Activated CD4-positive, alpha-beta T cell treated with anti-CD3 and anti-CD28 coated beads for 4 hours (primary cell): ENCODE measurements at places on chromosomes 5 and 9.

DNA sequence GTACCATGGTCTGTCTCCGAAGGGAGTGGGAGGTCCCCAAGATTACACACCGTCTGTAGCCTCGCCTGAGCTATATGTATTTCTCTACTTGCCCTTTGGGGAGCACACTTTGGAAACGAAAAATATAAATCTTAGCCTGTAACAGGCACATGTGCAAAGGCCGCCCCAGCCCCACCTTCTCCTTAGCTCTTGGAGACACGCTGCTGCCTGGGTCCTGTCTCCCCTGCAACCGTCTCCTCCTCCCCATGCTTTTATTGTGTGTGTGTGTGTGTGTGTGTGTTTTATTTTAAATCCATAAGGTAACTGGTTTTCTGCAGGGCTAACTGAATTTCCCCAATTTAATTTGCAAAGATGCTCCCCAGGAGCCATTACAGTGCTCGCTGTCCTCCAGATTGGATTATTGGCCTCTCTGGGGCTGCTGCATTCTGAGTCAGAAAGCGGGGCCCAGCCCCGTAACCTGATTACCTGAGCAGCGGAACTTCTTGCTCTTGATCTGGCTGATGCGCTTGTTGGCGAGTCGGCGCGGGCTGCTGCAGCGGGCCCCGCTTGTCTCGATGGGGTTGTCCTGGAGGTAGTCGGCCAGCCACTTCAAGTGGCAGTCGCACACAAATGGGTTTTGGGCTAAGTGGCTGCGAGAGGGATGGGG, 193.3 kb upstream of the PANK3 start:
- no peak for DNase-seq

GRCh38 chr5:110899566-110900412, 161.0 kb downstream of the SLC25A46 start:
- no peak for DNase-seq

DNA sequence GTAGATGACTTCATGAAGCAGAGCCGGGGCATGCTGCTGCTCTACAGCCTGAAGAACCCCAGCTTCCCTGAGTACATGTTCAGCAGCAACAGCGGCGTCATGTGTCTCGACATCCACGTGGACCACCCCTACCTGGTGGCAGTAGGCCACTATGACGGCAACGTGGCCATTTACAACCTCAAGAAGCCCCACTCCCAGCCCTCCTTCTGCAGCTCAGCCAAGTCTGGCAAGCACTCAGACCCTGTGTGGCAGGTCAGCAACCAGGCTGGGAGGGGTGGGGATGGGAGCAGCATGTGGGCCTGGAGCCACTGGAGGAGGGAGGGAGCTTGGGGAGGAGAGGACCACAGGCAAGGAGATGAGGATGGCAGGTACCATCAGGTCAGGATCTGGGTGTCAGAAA, 16.2 kb downstream of the ENHO start:
- DNase-seq, result no peak

- no peak for DNase-seq
These were observed 120.5 kb downstream of the FBXL7 start for GRCh38 chr5:15620501-15620900.

DNA sequence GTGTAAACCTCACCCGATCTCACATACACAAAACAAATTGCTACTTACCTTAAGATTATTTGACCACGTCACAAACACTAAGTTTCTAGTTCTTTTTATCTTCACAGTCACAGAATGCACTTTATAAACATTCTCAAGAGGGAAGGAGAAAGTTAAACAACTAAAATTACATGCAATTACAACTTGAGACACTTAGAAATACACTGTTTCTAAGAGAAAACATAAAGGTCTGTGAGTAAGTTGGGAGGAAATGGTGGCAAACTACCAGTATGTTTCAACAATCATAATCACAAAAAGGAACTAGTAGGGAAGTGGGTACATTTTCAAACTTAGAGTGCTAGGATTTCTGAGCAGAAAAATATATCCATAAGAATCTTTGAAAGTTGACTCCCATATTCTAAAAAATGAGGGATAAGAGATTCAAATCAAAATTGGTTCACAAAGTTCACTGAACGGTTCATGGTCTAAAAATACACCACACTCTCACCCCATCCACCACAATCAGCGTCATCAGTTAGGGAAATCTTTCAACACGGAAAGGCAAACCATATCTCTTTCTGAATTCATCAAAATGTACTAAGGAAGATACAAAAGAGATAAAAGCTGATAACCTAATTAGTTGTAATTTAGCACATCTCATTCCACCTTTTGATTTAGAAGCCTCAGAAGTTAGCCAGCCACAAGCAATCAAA, 182.6 kb downstream of the BNC2 start:
- DNase-seq, result no peak

- no peak for DNase-seq
These were observed 12.6 kb upstream of the AQP7 start for GRCh38 chr9:33414889-33415500.

DNA sequence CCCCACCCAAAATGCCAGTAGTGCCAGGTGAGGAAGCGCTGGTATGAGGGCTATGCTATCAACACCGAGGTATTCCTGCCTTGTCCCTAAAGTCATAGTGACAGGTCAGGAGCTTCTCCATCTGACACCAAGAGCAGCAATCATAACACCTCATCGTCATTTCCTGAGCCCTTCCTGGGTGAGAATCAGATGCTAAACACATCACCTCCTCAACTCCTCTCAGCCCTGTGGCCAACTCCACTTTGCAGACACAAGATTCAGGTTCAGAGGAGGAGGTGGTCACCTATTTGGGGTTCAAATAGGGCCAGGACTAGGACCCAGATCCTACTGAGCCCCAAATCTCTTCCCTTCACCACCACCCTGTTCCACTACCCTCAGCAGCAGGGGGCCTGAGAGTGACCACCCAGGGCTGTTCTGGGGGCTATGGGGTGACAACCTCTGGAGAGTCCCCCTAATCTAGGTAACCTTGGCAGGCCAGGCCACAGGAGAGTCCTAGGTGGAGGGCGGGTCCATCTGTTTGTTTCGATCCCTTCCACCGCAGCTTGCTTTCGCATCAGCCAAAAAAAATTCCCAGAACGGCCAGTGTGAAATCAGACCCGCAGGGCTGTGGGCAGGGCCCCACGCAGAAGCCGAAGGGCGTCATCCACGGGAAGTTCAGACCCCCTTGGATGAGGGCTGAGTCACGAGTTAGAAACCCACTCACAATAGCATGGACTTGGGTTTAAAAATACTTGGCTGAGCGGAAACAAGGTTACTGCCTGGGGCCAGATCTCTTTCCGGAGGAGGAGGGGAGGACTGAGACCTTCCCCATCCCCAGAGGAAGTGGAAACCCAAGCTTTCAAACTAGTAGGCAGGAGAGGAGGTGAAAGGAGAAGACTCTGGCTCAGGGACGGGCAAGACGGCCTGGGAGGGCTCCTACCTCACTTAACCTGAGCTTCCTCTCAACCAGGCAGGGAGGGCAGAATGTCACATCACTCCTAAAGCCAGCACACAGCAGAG, 8.7 kb downstream of the STK10 start:
- DNase-seq, result peak; percentile 37

DNA sequence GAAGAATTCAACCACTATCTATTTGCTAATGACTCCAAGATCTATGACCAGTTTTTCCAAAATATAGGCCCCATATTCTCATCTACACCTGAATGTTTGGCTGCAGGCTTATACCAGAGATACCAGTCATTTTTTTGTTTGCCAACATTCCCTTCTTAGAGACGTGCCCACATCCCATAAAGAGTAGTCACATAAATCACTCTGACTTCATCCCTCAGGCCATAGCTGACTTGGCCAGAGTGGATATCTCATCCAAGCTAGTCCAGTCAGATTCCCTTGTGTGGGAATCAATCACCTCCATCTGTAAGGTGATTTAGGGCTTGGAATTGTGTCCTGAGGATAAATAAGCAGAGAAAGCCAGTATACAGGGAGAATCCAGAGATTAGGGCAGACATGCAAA, 124.3 kb upstream of the SLC24A2 start:
- no peak for DNase-seq

GRCh38 chr5:96625365-96625764, 36.8 kb upstream of the CAST start:
- DNase-seq, result no peak

DNA sequence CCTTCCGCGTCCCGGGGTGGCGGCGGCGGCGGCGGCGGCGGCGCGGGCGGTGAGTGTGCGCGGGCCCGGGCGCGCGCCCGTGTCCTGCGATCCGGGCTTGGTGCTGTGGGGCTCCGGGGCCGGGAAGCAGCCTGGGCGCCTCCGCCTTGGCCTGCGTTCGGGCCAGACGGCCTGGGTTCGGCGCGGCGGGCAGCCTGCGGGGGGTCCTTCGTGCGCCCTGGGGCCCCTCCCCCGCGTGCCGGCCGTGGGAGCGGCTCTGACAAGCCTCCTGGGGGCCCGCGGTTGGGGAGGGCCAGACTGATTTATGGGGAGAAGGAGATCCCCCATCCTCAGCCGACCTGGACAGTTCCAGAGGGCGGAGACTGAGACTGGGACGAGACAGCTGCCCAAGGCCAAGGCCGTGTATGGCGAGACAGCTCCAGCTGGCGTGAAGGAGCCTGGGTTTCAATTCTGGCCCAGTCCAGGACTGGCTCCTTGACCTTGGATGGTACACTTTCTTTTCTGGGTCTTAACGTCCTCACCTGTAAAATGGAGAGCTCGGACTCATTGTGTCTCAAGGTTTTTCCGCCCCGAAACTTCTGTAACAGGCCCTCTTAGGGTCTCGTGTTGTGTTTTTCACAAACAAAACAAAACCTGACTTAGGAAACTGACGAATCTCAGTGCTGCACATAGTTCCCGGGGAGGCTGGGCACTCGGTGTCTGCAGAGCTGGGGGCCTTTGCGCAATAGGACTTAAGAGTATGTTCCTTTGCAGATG, 603 bp downstream of the TMEM268 start:
- peak; percentile 9 for DNase-seq
